Stimulated activated CD8-positive, alpha-beta memory T cell treated with anti-CD3 and anti-CD28 coated beads, Interleukin-7, amount 100 ng/mL, for 1 hour (primary cell): ENCODE measurements at places on chromosomes 1 and 21.

GRCh38 chr1:56411484-56412180 is 167.7 kb downstream of the PLPP3 start:
- DNase-seq: no peak

DNA sequence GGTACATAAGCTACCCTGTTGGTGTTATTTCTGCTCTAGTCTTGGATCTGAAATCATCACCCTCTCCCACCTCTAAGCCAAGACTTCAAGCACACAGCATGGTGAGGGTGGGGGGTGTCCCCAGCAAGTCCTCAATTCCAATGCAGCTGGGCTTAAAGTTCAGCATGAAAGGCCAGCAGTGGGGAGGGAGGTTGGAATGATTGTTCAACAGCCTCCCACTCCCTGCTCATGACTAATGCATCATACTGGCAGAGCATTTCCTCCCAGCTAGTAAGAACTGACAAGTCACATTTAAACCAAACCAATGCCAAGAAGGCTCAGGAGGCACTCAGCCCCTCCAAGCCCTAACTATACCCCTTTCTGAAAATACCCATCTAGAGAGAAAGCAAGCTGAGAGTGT is 50.1 kb downstream of the TIAM1 start:
- DNase-seq: no peak

DNA sequence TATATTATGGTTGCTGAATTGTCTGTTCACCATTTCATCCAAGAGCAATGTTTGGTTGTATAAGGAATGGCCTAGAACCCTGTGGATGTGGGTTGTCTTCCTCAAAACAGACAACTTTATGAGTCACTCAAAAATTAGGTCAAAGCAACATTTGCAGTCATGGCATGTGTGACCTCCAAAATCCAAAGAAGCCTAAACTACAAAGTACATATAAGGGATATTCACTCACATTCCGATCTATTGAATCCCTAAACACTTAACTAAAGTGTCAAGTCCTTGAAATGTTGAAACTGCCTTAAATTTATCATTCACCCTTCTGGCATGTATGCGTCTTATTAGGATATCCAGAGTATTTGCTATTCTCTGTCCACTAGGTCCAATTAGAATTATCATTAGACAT is 491.5 kb downstream of the NUF2 start:
- DNase-seq: no peak

- DNase-seq: peak; percentile 79
These were observed 197.2 kb downstream of the DYRK1A start for GRCh38 chr21:37563641-37564340.
